Fibroblast of skin of back (primary cell): ENCODE measurements at places on chromosomes 1 and 21.

- DNase-seq, result peak; percentile 83
Measured at GRCh38 chr1:109617291-109617801, 2.1 kb downstream of the GNAT2 start.

- no peak for DNase-seq
Measured at GRCh38 chr1:241440904-241441303, 78.7 kb downstream of the FH start.

- no peak for DNase-seq
Measured at GRCh38 chr1:241808265-241808664, 39.7 kb upstream of the EXO1 start.

GRCh38 chr1:38815903-38816627 is 43.5 kb downstream of the RRAGC start:
- DNase-seq, result no peak

DNA sequence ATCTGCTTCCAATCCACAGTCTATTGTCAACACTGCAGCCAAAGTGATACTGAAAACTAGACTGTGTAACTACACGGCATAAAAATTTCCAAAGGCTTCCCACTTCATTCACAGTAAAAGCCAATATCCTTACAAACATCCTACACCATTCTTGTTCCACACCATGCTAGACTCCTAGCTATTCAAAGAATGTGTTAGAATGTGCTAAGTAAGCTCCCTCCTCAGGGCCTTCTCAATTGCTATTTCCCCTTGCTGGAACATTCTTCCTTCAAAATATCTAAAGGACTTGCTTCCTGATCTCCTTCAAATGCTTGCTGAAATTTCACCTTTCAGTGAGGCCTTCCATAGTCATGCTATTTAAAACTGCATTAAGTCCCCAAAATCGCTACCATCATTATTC is 228.1 kb downstream of the AKT3 start:
- DNase-seq, result peak; percentile 45

DNA sequence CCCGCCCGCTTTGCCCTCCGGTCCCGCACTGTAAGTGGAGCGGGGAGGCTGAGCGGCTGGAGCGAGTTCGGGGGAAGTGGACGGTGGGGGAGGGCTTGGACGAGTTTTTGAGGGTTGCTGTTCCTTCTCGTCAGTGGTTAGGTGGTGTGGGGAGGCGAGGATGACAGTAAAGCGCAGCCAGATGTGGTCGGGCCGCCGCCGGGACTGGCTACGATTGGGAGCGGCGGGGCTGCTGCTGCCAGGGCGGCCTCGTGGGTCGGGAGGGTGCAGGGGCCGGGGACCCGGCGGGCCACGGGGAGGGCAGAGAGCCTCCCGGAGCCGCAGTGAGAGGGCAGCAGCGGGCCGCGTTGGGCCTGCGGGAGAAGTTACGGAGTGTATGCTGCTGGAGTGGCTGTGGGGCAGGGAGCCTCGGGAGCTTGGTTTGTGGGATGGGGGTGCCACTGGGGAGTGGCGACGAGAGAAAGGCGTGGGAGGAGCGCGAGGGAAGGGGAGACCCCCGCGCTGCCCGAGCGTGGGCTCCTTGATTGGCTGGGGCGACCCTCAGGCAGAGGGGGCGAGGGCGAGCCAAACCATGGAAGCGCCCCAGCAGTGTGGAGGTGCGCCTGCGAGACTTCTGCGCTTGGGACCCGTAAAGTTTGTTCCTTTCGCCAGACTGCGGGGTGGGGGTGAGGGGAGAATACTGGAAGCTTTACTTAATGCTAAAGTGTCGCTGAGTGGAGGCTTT is 2.1 kb downstream of the ADGRL2 start:
- peak; percentile 71 for DNase-seq

DNA sequence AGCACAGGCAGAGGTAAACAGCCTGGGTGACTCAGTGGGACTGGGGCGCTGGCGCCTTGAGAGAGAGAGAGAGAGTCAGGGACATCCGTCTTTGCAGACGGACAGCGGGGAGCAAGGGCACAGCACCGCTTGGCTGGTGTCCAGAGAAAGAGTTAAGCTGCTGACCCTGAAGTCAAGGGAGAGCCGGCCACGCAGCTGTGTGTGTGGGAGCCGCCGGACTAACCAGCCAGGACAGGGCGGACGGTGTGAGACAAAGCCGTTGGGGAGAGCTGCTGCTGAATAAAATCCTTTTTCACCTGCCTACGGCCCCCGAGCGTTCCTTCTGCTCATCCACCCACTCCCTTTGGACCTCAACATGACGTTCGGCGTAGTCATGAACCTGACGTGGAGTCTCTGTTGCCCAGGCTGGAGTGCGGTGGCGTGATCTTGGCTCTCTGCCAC is 14.5 kb downstream of the CFAP74 start:
- DNase-seq, result no peak

DNA sequence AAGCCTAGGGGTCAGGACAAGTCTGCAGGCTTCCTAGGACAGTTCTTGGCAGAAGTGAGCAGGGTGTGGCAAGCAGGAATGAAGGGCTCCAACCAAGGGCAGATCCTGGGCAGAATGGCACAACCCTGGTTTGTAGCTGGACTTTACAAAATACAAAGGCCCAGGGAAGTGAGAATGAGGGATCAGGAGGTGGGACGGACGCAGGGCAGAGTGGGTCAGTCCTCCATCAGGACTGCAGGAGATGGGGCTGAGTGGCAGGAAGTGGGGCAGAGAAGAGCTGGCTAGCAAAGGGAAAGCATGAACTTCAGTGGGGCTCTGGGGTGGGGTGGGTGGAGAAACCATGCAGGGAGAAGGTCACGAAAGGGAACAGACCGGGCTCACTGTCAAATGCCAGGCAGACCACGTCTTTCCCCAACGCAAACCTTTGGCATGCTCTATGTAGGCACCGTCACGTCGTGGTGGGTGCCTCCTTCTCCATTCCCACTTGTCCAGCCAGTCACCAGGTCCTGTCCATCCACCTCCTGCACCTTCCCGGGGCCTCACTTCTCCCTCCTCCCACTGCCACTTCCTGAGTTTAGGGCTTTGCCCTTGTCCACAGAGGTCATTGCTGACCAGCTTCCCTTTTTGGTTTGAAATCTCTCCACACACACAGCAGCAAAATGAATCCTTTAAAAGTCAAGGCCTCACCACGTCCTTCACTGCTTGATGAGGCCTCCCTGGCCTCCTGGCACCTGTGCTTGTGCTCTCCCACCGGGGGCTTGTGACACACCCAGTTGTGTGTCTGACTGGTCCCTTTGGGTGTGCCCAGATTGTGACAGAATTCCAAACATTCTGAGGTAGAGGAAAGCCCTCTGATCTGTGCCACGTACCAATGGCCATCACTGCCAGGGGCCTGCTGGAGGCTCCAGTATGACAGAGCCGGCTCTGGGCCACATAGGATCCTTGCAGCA is 8.7 kb upstream of the CLDN19 start:
- DNase-seq, result no peak

DNA sequence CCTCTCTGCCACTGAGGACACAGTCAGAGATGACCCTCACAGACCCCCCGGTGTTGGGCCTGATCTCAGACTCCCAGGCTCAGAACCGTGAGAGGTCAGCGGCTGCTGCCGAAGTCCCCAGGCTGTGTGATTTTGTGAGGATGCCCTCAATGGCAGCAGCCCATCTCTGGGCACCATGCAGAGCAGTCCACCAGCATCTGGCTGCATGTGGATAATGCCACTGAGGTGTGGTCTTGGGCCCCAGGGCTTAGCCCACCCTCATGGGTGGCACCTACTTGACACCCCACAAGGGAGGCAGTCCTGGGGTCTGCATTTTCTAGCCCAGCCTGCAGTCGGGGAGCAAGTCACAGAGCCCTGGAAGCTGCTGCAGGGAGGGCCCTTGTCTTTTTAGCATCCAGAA is 5.5 kb upstream of the ACTRT2 start:
- DNase-seq, result no peak

- peak; percentile 69 for DNase-seq
Measured at GRCh38 chr1:31529999-31530684, 46.2 kb upstream of the TINAGL1 start.

DNA sequence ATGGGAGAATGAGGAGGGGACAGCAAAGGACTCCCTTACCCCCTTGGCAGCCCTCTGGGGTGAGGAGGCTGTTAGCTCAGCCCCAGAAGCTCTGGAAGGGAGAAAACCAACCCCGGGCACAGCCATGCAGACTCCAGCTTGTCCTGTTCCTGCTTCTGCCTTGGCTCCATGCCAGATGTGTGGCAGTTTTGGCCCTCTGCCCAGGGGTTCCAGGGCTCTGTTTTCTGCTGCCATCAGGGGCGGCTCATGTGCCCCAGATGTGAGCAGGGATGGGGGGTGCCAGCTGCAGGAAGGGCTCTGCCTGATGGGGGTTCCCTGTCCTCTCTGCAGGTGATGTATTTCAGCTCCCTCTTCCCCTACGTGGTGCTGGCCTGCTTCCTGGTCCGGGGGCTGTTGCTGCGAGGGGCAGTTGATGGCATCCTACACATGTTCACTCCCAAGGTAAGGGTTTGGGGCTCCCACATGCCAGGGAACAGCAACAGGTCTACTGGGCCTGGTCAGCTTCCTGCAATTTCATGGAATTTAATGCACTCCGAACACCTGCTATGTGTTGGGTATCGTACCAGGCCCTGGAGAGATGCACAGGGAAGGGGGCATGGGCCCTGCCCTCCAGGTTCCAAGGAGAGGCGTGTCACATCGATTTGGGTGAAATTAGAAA is 26.1 kb downstream of the SLC6A17 start:
- DNase-seq, result peak; percentile 19

DNA sequence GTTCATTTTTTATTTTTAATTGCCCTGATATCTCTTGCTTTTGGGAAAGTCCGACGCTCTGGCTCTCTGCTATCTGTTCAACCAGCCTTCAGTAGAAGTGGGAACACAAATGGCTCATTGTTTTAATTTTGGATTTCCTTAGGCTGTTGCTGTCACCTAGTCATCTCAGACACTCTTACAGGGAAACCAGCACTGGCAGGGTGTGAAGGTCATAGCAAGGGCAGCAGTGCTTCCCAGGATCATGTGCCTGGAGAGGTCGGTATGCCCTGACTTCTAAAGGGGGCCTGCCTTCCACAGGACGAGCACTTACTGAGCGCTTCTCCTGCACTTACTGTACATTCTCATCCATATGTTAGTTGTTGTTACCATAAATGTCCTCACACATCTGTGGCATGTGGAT is 224.2 kb downstream of the DISC1 start:
- DNase-seq, result no peak

- DNase-seq, result peak; percentile 24
Measured at GRCh38 chr1:203320591-203321272, 15.4 kb downstream of the BTG2 start.

DNA sequence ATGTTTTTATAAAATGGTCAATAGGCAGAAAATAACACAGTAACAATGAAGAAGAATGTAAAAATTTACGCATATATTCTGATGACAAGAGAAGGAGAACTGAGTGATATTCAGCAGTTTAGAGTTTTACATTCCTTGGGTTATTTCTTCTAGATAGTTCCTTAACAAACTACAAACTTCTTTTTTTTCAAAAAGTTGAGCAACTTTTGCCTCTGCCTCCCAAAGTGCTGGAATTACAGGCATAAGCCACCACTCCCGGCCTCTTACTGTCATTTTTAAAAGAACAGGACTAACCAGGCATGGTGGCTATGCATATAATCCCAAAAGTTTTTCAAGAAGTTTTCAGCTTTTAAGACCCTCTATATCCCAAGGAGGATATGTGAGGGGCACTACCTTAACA is 32.9 kb downstream of the ARNT start:
- DNase-seq, result no peak

DNA sequence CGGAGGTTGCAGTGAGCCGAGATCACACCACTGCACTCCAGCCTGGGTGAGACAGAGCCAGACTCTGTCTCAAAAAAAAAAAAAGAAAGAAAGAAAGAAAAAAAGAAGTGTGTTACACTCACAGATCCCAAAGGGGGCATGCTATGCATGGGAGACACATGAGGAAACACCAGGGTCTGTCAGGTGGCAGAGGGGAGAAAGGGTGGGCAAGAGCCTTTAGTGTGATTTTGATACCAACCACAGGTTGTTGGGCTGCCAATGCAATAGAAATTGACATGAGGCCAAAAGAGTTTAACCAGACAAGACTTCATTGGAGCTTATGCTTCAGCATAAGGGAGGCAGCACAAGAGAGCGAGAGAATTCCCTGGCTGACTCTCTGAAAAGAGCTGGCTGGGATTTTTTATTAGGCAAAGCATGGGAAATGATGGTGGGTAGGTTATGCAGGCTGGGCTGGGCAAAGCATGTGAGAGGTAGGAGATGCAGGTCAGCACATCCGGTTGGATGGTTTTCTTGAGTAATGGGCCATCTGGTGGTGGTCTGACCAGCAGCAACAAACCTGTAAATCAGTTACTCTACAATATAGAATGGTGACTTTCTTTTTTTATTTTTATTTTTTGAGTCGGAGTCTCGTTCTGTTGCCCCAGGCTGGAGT is 11.7 kb upstream of the EXTL1 start:
- no peak for DNase-seq

DNA sequence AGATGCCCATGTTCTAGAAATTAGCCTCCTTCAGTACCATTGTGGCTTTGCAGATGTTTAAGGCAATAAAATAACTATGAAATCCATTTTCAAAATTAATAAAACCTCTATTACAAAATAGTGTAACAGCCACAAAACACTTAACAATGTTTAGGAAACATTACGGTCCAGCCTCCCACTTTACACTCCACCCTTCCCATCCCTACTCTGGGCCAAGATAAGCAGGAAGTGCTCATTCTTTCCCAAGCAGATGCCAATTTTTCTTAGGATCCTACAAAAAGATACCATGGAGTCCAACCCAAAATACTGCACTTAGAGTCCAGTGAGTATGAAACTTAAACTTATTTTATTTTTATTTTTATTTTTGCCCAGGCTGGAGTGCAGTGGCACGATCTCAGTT is 150.8 kb downstream of the NR5A2 start:
- peak; percentile 25 for DNase-seq

DNA sequence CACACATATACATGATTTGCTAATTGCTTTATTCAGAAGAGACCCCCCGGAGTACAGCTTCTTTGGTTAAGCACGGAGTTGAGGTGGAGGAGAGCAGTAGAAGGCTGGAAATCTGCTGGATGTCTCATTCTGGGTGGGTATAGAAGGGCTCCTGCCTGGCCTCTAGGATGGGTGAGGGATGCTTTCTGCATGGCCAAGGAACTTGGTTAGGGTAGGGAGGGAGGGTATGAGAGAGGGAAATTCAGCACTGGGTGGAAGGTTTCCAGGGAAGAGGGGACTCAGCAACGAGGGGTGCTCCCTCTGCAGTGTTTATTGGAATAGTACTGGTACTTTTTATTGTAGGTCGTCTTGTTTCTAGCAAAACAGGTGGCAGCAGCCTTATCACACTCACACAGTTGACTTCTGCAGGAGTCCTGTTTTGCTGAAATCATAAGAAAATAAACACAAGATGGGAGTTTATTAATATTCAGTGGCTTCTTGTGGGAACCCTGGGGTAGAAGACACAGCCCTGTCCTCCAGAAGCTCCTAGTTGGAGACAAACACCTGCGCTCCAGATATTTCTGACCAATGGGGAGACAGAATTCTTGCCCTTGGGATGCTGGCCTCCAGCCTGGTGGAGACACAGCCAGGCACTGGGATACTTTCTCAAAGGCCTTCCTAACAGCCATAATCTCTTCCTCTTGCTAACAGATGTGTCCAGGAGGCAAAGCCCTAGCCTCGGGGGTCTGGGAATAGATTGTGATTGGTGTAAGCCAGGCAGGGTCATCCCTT is 3.8 kb downstream of the PLA2G2A start:
- DNase-seq, result no peak

- DNase-seq, result peak; percentile 73
Measured at GRCh38 chr1:199463521-199464127, 563.9 kb upstream of the NR5A2 start.

- no peak for DNase-seq
Measured at GRCh38 chr1:88062650-88063153, 621.4 kb upstream of the PKN2 start.
